HEK293T (cell line): ENCODE measurements at places on chromosomes 1 and 21.
A peak's percentile ranks its signal among the peaks of the same experiment; 100 is the strongest.

DNA sequence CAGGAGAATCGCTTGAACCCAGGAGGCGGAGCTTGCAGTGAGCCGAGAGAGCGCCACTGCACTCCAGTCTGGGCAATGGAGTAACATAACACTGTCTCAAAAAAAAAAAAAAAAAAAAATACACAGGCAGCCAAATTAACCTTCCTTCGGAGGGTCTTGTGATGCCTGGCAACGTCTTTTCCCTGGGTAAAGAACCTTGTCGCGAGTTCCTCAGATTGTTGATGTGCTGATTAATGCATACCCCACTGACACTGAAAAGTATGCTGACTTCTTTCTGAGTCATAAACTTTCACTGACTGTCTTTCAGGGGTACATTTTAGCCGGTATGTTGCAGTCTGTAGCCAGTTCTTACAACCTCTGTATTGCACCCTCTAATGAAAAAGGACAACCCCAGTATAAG, 95.1 kb upstream of the SOD1 start:
- no peak for DNase-seq

DNA sequence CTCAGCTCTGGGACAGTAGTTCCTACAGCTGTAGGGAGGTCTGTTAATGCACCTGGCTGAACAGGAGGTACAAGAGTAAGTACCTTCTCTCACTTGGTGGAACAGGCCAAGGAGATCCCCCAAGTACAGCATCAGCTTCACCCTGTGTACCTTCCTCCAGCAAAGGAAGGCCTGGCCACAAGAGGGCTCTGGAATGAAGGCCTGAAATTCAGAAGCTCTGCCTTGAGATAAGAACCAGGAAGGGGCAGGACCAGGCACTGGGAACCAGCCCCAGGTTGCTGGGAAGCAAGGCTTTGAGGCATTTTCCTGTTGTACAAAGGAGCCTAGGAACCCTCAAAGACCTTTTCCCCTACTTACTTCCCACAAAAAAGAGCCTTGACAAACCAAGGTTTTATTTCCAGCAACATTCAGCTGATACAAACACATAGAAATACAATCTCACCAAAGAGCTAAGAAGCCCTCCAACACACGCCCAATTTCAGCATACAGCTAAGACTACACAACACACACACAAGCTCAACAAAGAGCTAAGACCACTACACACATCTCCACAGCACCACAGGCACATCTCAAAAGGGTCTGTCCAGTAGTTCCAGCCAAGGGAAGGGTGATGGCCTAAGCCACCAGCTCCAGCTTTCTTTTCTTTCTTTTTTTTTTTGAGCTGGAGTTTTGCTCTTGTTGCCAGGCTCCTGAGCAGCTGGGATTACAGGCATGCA, 23.5 kb downstream of the F11R start:
- DNase-seq: peak; percentile 70

DNA sequence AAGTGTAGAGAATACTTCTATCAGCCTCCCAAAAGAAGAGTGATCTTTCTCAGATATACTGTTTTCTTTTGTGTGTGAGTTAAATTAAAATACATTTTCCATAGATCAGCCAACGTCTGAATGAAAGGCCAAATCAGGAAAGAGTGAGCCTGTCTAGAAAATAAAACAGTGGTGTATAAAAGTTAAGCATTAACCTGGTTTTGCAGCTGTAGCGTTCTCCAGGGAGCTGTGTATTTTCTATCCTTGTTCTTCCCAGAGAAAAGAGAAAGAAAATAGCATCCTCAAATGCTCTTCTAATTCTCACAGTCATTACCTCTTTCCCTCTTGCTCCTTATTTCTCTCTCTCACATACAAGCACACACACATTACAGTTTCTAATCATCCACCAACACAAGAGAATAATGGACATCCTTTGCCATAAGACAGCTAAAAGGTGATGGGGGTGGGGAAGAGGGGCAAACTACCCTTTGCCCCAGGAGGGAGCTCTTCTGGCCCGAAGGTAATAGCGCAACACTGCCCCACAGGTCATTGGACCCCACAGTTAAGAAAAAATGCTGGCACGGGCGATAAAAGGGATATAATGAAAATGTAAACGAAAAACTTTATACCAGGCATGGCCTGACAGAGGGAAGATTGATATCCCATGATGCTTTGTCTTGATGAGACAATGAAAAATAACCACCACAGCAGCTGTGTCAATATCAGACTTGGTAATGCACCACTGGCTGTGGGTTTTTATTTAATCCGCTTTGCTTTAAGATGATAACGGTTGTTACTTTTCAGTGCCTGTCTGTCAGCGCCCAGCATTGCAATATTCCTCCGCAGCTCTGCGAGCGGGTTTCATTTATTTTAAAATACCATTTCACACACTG, 150.3 kb downstream of the NUF2 start:
- no peak for DNase-seq

DNA sequence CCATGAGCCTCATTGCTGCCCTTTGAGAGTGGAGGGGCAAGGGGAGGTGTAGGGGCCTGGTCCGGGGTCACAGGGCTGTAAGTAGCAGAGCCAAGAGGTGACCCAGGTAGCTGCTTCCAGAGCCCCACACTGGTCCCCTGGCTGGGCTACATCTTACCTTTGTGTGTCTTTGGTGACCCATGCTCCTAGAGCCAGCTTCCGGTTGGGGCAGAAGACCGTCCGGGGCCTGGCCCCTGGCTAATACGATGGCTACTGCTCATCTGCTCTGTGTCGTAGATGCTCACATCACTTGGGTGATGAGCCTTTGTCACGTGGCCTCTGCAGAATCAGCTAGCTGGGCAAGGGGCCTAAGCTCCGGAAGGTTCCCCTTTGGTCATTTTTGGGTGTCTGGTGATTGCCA, 20.6 kb downstream of the ABCG1 start:
- DNase-seq: no peak

DNA sequence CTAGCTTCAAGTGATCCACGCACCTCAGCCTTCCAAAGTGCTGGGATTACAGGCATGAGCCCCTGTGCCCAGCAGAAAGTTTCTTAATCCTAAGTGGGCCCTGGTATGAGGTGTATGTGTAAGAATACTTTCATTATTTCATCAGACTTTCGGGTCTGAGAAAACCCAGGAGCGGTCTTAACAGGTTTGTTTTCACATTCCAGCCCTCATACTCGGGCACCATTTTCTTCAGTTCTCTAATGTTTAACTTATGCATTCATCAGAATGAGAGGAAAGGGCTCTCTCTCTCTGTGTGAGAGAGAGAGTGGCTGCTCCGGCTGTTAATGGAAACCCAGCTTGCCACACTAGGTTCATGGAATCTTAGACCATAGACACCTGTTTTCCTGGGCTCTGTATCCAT, 4.2 kb upstream of the PADI1 start:
- DNase-seq: no peak

- no peak for DNase-seq
These were observed 95.2 kb downstream of the ITPKB start for GRCh38 chr1:226643611-226644540.

DNA sequence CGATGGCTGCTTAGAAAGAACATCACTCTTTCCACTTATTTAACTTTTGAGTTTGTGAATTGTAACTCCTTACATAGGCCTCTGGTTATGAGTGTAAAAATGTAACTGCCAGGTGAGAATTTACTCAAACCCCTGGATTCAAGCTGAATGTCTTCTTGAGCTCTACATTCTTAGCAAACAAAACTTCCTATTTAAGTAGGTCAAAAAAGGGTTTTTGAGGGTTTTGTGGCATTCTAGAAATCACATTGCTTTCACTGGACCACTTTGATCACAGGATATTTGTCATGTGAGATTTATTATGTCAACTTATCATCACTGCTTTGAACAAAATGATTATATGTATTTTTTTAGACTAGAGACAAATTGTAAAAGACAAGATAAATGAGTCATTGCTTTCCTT, 5.7 kb downstream of the IL23R start:
- DNase-seq: no peak

GRCh38 chr21:36028127-36029069, 31.9 kb downstream of the SETD4 start:
- DNase-seq: peak; percentile 92

GRCh38 chr1:222006715-222007114, 264.8 kb upstream of the DUSP10 start:
- no peak for DNase-seq

GRCh38 chr1:82059959-82060358, 259.2 kb downstream of the ADGRL2 start:
- DNase-seq: no peak

DNA sequence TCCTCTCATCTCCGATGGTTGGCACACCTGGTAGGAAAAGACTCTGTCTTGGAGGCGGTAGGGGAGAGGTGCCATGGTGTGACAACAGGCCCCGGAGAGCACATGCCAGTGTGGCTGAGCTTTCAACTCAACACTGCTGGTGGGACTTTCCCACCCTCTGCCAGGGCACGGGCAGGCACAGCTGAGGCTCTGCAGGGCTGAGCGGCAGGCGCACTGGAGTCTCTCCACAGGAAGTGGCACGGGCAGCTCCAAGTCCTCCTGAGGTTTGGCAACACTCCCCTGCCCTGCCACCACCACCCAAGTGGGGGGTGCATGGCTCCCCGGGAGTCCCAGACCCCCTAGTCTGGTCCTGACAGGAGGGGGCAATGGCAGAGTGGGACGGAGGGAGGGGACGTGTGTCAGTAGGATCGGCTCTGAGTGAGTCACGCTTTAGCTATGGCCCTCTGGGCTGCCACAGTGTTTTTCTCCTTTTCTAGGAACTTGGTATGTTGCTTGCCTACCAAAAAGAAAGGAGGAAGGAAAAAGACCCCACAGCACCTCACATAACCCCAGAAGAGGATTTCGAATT, 27.3 kb upstream of the EVA1B start:
- DNase-seq: no peak

DNA sequence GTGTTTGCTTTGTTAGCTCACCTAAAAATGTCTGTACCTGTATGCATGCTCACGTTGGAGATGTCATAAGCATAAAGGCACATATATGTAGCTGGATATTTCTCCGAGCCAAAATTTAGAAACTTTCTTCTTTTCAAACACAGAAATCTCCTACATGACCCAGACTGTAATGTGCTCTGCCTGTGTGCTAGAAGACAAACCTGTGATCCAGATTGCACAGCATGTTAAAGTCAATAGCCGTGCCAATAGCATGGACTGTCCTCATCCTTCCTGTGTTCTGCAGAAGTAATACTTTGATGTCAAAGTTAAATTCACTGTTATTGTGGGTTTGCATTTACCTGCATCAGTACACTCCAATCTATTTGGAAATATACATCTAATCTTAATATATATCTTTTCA, 346.2 kb upstream of the ZRANB2 start:
- DNase-seq: no peak

DNA sequence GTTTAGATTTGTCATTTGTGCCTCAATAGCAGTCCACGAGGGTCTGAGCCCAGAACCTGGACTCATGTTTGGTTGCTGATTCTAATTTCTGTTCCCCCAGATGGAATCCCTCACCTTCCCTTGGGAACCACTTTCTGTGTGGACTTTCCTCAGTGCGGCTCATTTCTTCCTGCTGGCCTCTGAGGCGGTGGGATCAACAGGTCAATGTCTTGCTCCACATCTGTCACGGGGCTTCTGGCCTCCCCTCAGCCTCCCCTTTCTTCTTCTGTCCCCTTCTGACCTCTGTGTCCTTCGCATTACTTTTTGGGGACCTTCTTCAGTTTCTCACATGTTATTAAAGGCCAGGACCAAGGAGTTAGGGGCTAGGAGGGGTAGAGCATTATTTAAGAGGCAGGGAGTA, 49.2 kb upstream of the PRELP start:
- no peak for DNase-seq

GRCh38 chr1:67338642-67339041, 31.0 kb downstream of the IL12RB2 start:
- DNase-seq: no peak

- no peak for DNase-seq
These were observed 4.8 kb upstream of the HES5 start for GRCh38 chr1:2534687-2535441.

DNA sequence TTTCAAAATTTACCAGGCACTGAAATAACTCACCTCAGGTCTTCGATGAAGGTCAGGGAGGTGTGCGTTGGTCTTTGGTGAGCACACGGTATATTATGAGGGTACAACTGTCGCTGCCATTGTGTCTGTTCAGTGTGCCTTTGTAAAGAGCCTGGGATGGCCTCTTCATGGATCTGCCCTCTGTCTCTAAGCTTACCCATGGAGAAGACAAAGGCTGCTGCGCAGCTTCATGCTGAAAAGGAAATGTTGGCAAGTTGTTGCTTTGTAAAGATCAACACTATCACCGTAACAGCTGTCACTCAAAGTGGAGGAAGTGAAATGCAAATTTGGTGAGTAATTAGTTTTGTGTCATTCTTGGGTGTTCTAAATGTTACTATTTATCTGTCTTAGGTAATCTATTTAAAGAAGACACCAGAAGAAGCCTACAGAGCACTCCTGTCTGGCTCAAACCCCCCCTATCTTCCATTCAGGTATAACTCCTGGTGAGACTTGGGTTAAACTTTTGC, 71.6 kb downstream of the CDC14A start:
- no peak for DNase-seq
